ENCODE measurements at places on chromosomes 6 and 20.

- no peak for DNase-seq
These were observed 79.8 kb downstream of the KIF13A start for GRCh38 chr6:17907406-17908229.

DNA sequence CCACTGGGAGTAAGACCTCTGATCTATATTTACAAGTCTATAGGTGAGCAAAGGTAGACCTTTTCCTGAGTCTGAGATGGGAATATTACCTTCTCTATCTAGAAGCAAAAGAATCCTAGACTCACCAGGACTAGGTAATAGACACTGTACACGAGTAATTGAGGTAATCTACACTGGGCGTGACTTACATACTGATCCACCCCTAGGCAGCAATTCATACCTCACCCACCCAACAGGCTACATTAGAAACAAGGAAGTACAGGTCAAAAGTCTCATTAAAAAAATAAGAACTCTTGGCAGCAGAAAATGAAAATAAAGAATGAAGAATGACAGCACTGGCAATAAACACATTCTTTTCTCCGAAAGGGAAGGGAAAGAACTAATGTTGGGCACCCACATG is 7.6 kb downstream of the CSNK2A1 start:
- no peak for DNase-seq

DNA sequence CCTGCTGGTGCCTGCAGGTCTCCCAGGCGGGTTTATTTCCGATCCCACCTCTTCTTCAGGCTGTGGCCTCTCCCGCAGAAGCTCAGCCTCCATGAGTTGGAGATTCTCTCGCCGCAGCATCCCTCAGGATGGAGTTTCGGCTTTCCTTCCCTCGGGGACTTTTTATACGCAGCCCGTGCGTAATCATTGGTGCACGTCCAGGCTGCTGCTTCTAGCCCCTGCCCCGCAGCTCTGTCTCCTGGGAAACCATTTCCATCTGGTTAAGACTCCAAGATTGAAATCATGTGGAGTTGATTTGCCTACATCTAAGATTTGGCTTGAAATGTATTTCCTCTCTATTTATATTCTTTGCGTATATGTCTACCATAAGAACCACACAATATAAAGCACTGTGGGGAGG is 46.7 kb upstream of the CARMIL1 start:
- DNase-seq: no peak

GRCh38 chr6:447381-448165 is 56.0 kb downstream of the IRF4 start:
- peak; percentile 38 for DNase-seq

GRCh38 chr20:25030649-25031207 is 27.2 kb downstream of the ACSS1 start:
- no peak for DNase-seq

DNA sequence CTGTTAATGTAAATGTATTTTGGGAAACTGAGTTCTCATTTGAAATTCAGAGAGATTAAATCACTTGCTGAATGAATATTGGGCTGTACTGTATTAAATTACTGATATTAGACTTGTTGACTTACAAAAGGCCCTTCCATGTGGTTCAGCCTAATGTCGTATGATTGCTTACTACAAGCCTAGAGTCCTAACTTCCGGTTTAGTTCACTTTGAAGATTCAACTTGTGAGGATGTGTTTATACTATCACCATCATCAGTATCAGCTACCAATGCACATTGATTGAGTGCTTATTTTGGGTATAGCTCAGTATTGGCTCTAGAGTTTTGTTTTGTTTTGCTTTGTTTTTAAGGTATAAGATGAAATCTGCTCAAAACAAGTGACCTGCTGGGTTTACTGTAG is 48.3 kb downstream of the FAM217A start:
- no peak for DNase-seq

DNA sequence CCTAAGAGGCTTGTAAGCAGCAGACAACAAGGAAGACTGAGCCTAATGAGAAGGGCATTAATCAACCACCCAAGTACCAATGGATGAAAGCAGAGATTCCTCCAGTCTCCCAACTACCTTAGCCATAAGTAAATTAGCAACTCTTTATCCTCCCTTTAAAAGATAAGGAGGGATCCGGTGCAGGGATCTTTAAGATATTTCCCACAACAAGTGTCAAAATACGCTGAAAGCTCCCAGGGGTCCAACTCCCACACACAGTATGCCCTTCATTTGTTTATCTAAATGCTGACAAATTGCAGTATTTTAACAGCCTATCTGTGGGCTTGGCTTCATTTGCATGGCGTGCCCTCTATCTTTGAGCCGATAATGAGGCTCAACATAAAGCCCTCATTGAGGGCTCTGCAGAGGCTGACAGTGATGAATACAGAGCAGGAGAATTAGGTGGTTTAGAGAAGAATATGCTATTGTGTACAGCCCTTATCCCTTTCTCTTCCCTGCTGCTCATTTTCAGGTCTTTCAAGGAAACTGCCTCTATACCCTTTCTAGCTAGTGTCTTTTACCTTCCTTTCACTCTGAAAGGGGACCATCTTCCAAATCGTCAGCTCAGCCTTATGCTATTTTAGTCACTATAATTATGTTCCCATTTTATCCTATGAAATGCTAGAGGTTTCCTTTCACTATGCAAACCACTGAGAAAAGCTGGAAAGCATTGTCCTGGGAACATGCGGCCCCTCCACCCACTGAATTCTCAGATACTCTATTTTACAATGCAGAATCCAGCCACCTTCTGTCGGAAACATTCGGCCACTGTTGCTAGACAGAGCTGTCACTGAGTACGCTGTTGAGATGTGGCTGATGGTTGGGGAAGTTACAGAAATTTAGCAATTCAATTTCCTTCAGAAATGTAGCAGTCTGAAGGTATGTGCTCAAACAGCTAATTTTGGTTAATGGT is 575.2 kb upstream of the JAG1 start:
- DNase-seq: no peak

DNA sequence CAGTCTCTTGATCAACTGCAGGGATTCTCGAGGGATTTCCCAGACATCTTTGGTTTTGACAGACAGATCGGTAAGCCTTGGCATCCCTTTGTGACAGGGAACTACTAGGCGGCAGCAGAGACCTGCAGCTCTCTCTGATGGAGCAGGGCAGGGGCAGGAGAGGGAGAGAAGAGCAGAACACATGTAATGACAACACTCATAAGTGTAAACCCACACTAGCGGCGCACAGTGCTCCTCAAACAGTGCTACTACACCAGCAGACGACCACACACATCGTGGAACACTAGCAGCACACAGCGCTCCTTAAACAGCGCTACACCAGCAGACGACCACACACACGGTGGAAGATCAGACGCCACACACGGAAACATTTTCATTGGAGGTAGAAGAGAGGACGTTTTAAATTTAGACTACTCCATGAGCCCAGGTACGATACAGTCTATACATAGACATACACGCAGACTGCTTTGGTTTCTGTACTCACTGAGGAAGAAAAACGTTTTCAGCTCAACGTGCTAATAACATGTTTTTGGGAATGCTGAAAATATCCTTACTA is 94.5 kb upstream of the TRAF3IP2 start:
- no peak for DNase-seq

- DNase-seq: no peak
These were observed 460.5 kb upstream of the ARID1B start for GRCh38 chr6:156316583-156317125.

- DNase-seq: no peak
These were observed 44.3 kb downstream of the TRERF1 start for GRCh38 chr6:42407379-42407778.

GRCh38 chr6:148881593-148882311 is 134.9 kb downstream of the UST start:
- no peak for DNase-seq

DNA sequence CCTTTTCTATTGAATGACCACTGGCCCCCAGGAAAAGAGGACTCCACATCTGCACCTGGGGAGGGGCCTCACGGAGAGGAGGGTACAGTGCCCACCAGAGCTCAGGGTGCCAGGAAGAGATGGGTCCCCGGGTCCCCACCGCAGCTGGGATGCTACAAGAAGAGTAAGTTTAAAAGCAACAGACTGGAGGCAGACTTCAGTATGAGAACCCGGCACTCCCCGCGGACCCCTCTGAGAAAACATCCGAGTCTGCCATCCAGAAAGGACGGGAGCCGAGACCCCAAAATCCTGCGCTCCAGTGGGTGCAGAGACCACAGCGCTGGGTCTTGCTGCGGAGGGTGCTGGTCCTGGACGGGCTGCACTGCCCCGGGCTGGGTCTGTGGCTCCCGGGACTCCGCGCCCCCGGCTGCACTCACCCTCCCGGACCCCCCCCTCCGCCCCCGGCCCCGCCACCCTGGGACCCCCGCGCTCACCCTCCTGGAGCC is 350 bp downstream of the HELZ2 start:
- DNase-seq: no peak

GRCh38 chr6:28807682-28808280 is 116.0 kb downstream of the TRIM27 start:
- DNase-seq: peak; percentile 59

GRCh38 chr20:58877050-58877975 is 24.8 kb downstream of the GNAS start:
- no peak for DNase-seq

DNA sequence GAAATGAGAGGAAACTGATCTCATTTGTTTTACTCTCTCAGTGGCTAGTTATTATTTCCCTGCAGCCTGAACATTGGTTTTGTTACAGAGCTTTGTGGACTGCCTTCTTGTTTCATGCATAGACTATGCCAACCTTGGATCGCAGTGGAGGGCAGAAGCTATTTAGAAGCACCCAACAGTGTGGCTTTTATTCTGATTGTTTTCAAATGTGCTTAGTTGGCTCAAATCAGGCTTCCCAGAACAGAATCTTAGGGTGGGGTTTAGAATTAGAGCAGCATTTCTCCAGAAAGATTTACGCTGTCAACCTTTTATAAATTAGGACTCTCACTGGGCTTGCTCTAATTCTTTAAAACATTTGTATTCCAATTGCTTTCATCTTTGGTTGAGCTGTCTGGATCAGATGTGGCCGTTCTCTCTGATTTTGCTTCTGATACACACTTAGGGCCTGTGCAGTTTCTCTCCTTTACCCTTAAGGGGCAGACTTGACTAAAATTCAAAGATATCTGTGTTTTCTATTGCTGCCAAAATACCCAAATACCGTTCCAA is 210.3 kb downstream of the BCKDHB start:
- no peak for DNase-seq

GRCh38 chr6:156988276-156989158 is 211.3 kb downstream of the ARID1B start:
- peak; percentile 15 for DNase-seq

DNA sequence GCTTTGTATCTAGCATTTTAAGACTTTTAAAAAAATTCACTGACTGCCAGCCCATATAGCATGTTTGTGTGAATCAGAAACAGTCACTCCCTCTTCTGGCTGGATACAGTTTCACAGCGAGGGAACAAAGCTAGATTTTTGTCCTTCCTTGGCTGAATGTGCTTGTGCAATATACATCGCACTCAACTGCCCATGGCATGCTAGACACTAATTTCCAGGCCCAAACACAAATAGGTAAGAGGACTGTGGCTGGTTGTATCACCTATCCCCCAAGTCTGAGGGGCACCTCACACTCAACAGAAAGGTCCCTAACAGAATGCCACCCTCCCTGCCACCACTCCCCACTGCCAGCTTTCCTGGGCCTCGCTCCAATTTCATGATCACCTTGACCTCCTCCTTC is 16.2 kb upstream of the BLCAP start:
- DNase-seq: no peak

DNA sequence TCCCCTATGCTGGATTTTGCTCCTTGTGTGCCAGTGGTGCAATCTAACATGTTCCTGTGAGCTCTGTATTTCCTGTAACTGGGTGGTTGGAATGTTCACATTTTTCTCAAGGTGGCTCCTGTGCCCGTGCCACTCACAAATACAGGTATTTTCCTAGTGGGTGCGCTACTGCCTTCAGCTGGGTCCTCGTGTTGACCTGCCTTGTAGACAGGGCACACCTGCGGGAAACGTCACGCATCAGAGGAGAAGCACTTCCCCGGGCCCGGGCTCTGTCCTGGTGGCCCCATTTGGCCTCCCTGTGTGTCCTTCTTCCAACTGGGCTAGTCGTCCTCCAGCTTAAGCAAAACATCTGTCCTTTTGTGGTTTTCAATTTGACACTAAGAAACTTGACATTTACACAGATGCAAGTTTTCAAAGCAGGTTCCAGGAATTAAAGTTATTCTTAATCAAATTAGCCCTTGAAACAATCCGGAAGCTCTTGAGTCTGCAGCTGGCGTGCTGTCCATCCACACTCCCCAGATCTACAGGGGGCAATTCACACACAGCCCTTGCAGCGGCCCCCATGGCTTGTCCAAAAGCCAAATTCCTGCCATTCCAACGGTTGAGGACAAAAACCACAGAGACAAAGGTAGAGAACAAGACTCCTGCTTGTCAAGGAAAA is 275.1 kb downstream of the CDC5L start:
- no peak for DNase-seq
